ENCODE measurements at places on chromosomes 3 and 15.

DNA sequence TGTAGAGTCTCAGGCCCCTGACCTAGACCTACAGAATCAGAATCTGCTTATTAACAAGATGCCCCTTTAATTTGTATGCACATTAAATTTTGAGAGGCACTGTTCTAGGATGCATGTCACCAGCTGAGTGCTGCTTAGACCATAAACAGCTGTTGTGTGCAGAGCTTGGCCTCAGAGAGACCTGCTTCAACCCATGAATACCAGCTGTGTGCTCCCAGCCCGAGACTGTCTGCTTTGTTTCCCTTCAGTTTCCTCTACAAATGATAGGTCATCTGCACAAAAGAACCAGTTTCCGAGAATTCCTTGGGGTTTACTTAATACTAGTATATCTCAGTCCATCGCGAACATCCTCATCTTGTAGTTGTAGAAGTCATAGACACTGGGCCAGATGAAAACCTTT lies 158.5 kb upstream of the PFN2 start:
- DNase-seq: no peak

DNA sequence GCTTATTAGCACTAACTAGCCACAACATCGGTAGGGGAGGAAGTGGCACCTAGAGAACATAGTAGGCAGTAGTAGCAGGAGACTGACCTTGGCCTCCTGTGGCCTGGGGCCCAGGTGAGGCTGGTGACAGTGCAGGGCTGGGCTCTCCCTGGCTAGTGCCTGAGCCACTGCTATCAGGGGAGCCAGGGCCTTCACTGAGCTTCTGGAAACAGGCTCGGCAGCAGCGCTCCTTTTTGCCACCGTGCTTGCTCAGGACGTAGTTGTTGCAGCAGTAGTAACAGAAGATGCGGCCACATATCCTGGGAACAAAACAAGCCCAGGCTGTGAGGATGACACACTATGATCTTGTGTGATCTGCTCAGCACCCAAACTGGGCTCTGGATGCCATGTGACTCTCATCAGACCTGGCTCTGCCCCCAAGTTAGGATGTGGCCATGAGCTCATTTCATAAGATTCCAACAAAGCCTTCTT lies 15.1 kb downstream of the CXCR6 start:
- DNase-seq: peak; percentile 35

GRCh38 chr15:57196865-57197264 lies 179.4 kb upstream of the CGNL1 start:
- DNase-seq: no peak

GRCh38 chr15:78422571-78423340 lies 15.3 kb upstream of the IREB2 start:
- DNase-seq: peak; percentile 21

- no peak for DNase-seq
Measured at GRCh38 chr3:25468866-25469319, 40.8 kb downstream of the RARB start.

DNA sequence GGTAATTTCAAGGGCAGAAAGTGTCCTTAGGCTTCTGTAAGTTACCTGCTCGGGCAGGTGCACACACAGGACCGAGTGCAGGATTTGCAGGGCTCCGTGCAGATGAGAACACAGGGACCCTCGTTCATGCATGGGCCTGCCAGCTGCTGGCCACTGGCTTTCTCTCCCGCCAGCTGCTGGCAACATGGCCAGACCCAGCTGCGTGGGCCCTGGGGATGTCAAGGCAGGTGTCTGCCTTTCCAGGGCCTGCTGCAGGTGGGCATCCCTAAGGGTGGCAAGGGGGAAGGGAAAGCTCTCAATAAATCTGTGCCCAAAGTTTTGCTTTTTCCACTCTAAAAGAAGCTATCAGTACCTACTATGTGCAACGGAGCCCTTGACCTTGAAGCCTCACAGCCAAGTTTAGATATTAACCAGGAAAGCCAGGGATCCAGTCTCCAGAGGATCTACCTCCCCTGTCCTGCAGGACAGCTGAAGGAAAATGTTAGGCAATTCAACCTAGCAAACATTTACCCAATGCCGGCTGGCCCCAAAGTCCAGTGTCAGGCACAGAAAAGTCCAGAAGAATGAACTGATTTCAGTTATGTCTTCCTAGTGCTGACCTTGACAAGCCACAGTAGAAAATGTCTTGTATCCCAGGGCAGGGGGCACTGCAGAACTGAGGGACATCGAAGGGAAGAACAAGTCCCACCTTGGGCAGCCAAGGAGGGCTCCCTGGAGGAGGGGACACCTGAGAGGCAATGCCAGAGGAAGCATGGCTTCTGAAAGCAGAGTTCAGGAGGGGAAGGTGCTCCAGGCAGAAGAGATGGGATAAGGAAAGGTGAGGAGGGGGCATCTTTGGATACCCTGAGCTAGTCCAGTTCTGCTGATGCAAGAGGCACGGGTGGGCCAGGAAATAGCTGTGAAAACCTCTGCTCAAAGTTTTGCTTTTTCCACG lies 26.4 kb downstream of the NUP210 start:
- DNase-seq: no peak

GRCh38 chr3:51379746-51380455 lies 5.2 kb upstream of the MANF start:
- DNase-seq: no peak

DNA sequence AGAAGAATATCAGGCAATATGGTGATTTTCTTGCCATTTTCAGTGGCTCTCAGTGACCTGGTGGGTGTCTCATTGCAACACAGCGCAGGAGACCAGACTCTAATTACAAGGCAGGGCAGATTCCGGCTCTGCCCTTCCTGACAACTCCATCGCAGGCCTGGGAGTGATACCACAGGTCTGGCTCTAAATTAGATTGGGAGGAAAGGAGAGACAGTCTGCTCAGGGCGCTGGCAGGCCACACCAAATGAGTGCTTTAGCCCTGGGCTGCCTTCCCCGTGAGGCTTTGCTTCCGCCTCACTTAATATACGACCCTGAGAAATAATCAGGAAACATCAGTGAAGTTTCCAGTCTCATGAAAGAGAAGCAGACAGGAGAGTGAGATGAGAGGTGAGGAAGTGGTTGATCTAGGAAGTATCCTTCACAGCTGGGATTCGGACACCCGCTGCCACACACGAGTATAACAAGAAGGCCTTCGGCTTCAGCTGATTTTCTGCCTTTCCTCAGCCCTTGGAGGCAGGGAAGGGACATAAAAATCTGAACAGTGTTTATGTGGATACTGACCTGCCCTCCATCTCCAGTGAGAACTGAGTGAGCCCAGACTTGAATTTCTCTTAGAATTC lies 73.7 kb upstream of the PROK2 start:
- no peak for DNase-seq

GRCh38 chr15:101183226-101183930 lies 68.5 kb downstream of the CHSY1 start:
- no peak for DNase-seq

DNA sequence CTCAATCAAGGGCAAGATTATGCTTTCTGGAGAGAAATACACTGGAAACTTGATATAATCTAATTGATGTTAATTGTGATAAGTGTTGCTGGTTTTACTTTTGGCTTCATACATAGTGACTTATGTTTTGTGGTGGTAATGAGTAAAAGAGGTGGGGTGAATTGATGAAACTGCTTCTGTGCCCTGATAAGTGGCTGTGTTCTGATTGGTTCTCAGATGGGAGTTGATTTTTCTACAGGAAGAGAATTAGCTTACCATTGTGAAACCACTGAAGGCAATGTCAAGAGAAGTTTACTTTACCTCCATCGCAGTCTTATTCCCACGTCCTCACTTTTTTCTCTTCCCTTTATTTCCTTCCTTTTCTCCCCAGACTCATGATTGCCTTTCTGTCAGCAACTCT lies 23.8 kb downstream of the TMEM45A start:
- no peak for DNase-seq

GRCh38 chr3:16884748-16885592 lies at the start of gene PLCL2:
Gene PLCL2, plus strand, starts transcription at chr3:16884955. Its CDS starts 85 bp downstream, at chr3:16885040.
- DNase-seq: peak; percentile 67

GRCh38 chr3:129399895-129400357 lies 28.5 kb downstream of the EFCAB12 start:
- no peak for DNase-seq

DNA sequence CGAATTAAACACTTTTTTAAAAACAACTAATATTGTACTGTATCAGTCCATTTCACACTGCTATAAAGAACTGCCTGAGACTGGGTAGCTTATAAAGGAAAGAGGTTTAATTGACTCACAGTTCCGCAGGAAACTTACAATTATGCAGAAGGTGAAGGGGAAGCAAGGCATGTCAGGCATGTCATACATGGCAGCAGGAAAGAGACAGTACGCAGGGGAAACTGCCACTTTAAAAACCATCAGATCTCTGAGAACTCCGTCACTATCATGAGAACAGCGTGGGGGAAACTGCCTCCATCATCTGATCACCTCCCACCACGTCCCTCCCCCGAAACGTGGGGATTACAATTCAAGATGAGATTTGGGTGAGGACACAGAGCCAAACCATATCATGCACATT lies 162.8 kb upstream of the TPM1 start:
- DNase-seq: no peak

- DNase-seq: peak; percentile 99
Measured at GRCh38 chr3:50298836-50299637, at the start of the genes HYAL3 and NAA80. Gene HYAL3, minus strand, starts transcription at chr3:50299405. Its CDS starts 3,803 bp downstream, at chr3:50295602. Gene NAA80, minus strand, starts transcription at chr3:50299405. Its CDS starts 1,942 bp downstream, at chr3:50297463.

DNA sequence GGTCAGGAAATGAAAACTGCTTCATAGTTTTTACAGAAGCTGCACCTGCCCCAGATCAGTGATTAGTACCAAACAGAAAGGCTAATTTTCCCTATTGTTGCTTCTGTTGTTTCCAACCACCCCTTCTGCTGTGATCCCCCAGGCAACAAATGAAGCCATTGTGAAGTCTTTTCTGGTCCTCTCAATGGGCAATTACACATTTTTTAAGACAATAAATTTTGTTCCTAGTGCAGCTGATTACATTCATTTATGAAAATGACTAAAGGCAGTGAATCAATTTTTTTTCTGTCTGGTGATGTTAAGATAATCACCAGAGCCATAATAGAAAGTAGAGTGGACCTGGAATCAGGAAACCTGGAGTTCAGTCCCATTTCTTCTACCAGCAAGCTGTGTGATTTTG lies 32.7 kb downstream of the GLDN start:
- no peak for DNase-seq

- no peak for DNase-seq
Measured at GRCh38 chr3:194760494-194761137, 74.9 kb downstream of the FAM43A start.

GRCh38 chr15:34085746-34086145 lies 15.9 kb downstream of the EMC7 start:
- DNase-seq: no peak

DNA sequence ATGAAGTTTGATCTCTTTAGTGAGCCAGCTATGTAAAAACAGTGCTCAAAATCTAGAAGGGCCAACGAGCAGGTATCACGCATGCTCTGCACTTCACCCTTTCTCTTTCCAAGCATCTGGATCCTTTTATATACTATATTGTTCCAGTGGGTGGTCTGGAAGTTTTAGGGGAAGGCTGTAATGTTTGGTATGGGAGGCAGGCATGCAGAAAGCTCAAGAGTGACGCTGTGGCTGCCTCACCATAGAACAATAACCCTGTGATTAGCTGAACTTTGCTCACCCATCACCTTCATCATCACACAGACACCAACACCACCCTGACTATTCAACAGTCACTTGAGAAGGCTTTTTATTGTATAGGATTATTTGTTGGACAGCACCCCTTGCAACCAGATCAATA lies 81.6 kb downstream of the FBN1 start:
- no peak for DNase-seq

Measured in T-helper 2 cell (primary cell).